ENCODE measurements at places on chromosomes 2 and 18. TPM values are rescaled to one million over a fixed set of nuclear protein-coding genes. Genes with fewer than 3 reads are reported as not detected.

NXPH2 gene
- polyA plus RNA-seq = not detected

POTEI gene
- polyA plus RNA-seq = not detected

RBM44 gene
- 0.12 TPM for polyA plus RNA-seq

FAM110C gene
- polyA plus RNA-seq = 1.7 TPM

IL36RN gene
- 0.01 TPM for polyA plus RNA-seq

GALNT13 gene
- polyA plus RNA-seq = 1.6 TPM

Data from adipose tissue (tissue), 3 donors.